ENCODE measurements at places on chromosomes 12 and 14.

DNA sequence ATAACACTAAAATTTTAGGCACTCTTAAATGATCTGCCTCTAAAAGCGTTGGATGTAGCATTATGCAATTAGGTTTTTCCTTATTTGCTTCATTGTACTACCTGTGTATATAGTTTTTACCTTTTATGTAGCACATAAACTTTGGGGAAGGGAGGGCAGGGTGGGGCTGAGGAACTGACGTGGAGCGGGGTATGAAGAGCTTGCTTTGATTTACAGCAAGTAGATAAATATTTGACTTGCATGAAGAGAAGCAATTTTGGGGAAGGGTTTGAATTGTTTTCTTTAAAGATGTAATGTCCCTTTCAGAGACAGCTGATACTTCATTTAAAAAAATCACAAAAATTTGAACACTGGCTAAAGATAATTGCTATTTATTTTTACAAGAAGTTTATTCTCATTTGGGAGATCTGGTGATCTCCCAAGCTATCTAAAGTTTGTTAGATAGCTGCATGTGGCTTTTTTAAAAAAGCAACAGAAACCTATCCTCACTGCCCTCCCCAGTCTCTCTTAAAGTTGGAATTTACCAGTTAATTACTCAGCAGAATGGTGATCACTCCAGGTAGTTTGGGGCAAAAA is 4.1 kb downstream of the CDKN1B start:
- DNase-seq = no peak

DNA sequence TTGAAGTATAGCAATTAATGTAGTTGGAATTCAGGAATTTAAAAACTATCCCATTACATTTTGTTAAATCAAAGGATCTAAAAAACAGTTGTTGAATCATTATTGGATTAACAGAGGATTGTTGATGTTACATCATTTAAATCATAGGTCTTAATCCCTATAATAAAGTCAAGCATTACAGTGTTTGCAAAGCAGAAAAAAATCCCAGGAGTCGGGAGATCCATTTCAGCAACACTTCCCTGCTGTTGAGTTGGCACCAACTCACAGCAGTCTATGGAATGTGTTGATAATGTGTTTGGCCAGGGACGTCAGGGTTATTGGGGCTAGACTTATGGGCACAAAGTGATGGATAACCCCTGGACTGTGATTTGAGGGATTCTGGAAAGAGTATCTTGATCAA is 99.1 kb upstream of the TMTC1 start:
- DNase-seq = no peak

DNA sequence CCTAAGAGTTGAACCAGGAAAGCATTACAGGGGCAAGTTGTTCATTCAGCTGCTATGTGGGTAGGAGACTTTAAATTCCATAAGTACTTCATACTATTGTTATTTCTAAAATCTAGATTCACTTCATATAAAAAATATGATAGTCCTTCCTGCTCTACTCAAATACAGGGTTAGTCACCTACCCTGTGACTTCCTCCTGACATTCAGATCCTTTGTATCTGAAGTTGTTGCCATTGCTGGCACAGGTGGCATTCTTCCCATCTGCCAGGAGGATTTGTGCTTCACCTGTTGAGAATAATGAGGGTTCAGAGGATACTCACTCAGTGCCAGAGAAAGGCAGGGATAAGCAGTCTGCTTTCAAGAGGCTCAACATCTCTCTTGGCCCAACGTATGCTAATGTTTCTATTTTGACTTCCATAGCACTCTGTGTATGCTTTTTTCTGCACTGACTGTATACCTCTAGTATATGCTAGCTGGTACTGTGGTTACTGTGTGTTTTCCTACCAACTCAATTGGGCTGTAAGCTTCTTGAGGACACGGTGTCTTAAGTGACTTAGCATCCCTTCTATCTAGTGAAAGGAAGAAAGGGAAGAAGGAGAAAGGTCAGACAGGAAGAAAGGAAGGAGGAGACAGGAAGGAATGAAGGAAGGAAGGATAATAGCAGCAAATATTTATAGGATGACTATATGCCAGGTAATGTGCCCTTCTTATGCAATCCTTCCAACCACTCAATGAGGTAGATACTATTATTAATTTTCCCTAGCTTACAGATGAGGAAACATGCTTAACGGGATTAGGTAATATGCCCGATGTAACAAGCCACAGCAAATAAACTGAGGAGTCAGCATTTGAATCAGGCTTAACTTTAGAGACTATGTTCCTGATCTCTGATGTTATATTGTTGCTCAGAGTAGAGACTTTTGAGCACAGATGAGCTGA is 38.5 kb upstream of the FGF6 start:
- DNase-seq = no peak

DNA sequence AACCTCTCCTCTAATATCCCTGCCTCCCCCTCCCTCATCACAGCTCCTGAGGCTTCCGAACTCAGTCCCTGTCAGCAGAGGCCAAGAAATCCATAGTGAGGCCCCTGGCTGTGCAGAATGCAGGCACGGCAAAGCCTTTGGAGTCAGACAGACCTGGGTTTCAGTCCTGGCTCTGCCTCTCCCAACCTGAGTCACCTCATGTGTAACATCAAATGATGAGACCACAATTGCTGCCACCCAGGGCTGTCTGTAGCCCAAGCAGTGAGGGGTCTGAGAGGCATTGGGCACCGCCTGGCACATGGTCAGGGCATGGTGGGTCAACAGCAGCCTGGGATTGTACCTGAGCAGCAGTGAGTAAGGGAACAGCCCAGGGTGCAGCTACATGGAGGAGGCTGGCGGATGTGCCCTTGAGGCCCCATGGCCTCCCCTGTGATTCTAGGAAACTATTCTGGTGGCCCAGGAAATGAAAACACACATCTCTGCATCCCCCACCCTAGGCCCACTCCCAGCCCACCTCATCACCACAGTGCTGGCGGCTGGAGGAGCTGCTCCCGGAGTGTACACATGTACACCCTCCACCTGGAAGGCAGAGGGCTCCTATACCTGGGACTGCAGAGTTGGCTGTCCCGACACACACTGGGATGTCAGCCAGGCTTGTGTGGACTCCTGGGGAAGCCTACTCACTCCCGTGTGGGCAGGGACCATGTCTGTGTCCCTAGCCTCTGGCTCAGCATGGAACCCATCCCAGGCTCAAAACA is 7.7 kb downstream of the ANKRD33 start:
- DNase-seq = no peak

GRCh38 chr14:96804895-96805294 is 7.7 kb downstream of the VRK1 start:
- DNase-seq = no peak

GRCh38 chr12:32134101-32134888 is 27.6 kb downstream of the BICD1 start:
- DNase-seq = peak; percentile 38

DNA sequence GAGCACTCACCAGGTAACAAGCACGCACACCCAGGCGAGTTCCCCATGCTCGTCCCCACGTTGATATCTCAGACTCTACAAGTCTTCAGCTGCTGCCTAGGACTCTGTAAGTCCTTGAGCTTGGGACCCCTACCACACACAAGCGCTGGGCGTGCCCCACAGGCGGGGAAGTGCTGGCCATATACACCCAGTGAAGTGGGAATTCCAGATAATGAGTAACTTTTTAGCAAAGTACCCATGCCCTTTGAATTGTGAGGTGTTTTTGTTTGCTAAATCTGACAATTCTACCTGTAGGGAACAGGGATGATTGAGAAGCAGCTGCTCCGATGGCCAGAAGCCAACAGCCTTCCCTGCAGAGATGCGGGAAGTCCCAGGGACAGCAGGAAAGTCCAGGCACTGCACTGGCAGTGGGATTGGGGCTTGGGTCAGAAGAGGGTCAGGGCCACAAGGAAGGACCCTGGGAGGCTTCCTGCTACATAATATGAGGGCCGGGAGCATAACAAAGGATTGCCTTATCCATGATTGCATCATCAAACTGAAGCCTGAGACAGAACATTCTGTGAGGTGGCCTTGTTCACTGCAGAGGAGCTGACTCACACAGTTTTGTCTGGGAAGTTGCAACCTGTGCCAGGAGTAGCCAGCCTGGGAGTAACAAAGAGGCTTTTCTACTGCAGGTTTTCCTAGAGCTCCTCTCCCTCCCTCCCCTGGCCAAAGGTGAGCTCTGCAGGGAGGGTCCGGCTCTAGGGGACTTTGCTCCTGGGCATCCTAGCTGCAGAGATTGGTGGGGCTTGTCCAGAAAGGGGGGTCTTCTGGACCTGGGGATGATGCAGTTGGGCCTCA is 13.2 kb upstream of the SERPINA3 start:
- DNase-seq = no peak

GRCh38 chr12:11904124-11904523 is 166.6 kb upstream of the BCL2L14 start:
- no peak for DNase-seq

DNA sequence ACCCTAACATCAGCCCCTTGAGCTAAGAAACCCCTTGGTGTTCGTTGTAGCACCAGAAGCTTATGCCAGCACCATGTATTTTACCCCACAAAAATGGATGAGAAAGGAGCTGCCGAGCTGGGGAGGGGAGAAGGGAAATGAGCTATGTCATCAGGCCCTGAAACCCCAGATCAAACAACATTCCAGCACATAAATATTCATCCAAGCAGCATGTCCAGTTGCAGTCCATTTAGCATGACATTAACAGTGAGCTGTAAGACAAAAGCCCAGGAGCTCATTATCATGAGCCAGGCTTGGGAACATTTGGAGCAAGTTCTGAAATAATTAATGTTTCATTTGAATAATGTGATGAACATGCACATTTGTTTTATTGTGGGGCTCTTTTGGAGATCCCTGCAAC is 630.1 kb upstream of the TMEM132C start:
- no peak for DNase-seq

GRCh38 chr14:21024585-21025370 is at the start of gene NDRG2:
Gene NDRG2 (minus strand): TSS chr14:21025061. CDS start chr14:21023315, 1,746 bp downstream.
- peak; percentile 64 for DNase-seq

- no peak for DNase-seq
These were observed 158.9 kb upstream of the PLEKHG7 start for GRCh38 chr12:92543840-92544239.

All from naive B cell (primary cell).